ENCODE measurements at places on chromosomes 4 and X.

DNA sequence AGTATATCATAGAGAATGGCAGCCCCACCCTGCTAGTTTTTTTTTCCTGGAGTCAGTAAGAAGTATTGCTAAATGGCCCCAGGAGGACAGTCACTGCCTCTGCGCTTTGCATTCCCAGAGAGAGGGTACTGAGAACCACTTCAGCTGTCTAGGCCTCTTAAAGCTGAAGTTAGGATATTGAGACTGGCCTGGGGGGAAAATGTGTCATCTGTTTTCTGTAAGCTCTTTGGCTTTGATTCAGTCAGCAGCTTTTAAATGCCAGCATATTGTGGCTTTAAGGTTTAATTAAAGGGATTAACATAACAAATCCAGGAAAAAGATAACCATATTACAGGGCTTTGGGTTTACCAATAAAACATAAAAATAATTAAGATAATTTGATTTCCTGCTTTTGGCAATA lies 852.0 kb downstream of the PCDH18 start:
- no peak for DNase-seq

DNA sequence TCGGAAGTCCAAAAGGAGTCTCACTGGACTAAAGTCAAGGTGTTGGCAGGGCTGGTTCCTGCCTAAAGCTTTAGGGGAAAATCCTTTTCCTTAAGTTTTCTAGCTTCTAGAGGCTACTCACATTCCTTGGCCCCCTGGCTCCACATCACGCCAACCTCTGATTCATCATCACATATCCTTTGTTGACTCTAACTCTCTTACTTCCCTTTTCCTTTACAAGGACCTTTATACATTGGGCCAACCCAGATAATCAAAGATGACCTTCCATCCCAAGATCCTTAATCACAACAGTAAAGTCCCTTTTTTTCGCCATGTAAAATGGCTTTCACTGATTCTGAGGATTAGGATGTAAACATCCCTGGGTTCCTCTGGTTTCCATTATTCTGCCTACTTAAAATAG lies 146.4 kb upstream of the DCAF8L1 start:
- no peak for DNase-seq

DNA sequence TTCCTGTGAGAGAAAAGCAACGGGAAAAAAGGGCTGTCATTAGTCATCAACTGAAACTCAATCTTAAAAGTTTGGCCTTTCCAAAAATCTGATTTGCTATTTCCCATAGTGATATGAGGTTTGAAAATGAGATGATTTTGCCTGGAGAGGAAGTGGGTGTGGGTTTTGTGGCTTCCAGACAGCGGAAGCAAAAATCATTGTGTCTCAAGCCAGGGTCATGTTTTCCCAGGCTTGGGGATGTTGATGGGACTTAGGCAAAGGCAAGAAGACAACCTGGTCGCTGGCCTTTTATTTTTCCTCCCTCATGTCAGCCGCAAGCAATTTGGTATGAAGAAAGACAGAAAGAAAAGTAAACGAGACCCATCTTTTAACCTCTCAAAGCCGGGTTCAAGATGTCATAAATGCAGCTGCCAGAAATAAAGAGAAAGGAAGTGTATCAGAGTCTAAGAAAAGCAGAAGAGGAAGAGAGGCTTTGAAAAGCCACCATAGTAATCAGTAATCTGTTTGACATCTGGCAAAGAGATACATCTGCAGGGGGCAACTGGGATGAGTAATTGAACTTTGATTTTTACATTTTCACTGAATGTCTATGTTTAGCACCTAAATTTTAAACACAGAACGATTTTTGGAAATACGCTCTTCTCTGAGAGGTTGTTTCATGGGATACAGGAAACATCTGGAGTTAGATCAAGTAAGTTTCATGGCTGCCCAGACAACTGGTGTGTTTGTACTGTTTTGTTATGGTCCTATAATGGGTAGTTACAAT lies 521.6 kb upstream of the SLIT2 start:
- DNase-seq = no peak

GRCh38 chrX:134144231-134144630 lies 92.8 kb upstream of the CCDC160 start:
- DNase-seq = no peak

DNA sequence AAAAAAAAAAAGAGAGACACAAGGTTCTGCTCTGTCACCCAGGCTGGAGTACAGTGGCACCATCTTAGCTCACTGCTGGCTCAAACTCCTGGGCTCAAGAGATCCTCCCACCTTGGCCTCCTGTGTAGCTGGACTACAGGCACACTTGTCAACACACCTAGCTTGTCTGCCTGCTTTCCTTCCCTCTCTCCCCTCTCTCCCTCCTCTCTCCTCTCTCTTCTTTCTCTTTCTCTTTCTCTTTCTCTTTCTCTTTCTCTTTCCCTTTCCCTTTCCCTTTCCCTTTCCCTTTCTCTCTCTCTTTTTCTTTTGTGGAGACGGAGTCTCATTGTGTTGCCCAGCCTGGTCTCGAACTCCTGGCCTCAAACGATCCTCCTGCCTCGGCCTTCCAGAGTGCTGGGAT lies 132.1 kb downstream of the DIPK2B start:
- no peak for DNase-seq

GRCh38 chr4:78561677-78562076 lies 10.1 kb downstream of the ANXA3 start:
- no peak for DNase-seq

GRCh38 chr4:128337863-128338262 lies 50.2 kb upstream of the PGRMC2 start:
- no peak for DNase-seq

DNA sequence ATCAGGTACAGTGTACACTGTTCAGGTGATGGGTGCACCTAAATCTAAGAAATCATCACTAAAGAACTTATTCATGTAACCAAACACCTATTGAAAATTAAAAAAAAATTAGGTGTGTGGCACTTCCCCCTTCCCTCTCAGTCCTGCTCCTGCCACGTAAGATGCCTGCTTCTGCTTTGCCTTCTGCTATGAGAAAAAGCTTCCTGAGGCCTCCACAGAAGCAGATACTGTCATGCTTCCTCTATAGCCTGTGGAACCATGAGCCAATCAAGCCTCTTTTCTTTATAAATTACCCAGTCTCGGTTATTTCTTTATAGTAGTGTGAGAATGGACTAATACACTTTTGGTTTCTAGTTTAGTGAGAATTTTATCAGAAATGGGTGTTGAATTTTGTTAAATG lies 459.8 kb upstream of the DIPK2B start:
- no peak for DNase-seq

DNA sequence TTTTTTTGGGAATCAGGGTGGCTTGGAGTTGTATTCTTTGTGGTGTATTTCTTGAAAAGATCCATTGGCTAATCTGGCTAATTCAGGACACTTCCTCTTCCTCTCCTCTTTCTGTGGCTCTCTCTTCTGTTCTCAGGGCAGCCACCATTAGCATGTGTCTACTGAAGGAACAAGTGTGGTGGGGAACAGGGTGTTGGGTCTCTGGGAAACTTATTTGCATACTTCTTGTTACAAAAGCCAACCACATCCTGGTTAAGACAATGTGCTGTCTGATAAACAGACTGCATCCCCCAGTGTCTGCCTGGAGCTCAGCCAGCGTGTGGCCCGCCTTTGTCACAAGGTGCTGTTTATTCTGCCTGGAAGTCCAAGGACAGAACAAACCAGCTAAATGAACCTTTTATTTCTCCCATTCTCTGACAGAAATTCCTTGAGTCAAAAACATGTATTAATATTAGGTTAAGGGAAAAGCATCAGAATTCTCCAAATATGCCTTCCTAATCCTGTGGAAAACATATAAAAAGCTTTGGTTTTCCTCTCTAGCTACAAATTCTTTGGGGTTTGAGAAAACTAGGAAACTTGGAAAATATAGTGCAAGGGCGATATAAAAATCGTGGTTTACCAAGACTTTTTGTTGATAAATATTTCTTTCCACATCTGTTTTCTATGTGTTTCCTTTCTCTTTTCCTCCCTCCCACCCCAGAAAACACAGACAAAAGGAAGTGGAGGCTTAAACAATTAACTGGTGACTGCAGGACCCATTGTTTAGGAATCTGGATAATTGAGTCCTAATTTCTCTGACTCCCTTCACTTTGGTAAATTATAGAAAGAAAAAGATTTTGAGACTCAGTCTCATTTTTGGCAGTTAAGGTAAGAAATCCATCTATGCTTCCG lies 203.6 kb downstream of the SPRY1 start:
- DNase-seq = peak; percentile 59

DNA sequence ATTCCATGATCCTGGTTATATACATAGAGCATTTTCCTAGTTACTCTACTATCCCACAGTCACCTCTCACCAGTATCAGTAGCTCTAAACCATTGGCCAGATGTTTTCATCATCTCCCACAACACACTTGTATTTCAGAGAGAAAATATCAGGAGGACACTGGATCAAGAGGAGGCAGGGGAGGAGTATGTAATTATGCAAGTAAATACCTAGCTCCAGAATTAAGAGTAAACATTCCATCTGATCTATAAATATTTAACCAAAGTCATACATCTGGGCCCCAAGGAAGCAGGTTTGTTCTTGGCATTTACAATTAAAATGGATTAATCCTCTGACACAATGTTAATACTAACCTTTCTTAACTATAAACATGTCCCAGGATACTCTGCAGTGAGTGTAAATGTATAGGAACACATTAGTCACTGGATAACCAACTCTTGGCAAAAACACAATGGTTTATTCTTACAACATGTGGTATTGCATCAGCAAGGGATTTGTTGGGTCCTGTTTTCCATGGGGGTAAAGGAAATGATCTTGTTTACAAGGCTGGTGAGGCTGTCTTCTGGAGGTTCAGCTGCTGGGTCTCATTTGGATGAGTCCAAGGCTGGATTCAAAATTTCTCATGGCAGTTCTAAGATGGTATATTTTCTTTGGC lies 170.1 kb downstream of the ATG4A start:
- DNase-seq = no peak

DNA sequence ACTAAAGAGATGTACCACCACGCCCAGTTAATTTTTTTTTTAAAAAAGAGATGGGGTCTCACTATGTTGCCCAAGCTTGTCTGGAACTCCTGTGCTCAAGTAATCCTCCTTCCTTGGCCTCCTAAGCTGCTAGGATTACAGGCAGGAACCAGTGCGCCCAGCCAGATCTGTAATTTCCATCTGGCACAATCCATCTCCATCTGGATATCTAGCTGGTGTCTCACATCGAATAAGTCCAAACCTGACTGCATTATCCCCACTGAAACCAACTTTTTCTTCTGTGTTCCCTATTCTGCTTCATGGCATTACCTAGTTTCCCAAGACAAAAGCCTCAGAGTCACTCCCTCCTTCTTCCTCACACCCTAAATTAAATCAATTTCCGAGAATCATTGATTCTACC lies 125.8 kb upstream of the TEX13C start:
- DNase-seq = no peak

- no peak for DNase-seq
Observed at GRCh38 chr4:136893573-136893972, 638.7 kb downstream of the PCDH18 start.

DNA sequence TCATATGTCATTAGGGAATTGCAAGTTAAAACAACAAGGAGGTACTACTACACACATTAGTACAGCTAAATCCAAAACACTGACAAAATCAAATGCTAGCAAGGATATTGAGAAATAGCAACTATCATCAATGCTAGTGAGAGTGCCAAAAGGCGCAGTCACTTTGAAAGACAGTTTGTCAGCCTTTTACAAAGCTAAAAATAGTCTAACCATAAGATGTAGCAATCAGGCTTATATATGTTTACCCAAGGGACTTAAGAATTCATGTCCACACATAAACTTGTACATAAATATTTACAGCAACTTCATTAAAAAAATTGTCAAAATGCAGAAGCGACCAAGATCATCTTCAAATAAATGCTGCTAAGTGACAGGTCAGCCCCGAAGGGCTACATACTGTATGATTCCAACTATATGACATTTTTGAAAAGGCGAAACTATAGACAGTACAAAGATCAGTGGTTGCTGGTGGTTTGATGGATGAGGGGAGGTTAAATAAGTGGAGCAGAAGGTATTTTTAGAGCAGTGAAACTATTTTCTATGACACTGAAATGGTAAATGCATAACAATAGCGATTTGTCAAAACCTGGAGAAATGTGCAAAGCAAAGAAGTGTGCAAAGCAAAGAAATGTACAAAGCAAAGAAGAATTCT lies 704.8 kb downstream of the ARAP2 start:
- no peak for DNase-seq

- peak; percentile 45 for DNase-seq
Observed at GRCh38 chrX:38220024-38220414, 652 bp downstream of the SRPX start.

DNA sequence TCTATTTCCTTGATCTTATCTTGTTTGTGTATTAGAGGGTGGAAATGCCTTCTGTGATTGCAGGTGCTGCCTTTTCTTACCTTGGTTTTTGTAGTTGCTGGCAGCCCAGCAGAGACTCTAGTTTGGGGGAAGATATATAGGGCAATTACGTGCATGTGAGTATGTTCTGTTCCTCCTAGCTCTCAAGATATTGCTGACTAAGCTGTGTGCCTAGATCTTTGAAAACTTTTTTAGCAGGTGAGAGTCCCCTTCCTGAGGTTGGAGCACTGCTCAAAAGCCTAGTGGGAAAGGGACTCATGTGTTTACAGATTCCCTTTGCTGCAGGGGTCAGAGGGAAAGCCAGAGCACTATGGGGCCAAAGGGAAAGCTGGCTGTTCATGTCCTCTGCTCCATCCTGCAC lies 136.1 kb downstream of the VSIG4 start:
- DNase-seq = no peak

- peak; percentile 55 for DNase-seq
Observed at GRCh38 chr4:184748251-184748652, 14.4 kb upstream of the CENPU start.

- no peak for DNase-seq
Observed at GRCh38 chr4:139603576-139604410, 47.8 kb upstream of the SETD7 start.

DNA sequence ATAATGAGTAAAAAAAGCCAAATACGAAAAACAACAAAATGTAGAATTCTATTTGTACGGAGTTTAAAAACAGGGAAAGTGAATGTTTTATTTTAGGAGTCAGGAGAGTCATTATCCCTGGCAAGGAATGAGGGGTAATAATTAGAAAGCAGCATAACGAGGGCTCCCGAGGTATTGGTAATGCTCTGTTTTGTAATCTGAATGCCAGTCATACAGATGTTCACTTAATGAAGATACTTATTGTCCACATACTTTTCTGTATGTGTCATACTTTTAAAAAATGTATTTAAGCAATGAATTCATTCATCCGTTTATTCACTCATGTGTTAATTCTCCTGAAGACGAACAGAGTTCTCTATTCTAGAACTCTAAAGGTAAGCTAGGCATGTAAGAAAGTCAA lies 87.8 kb upstream of the BMP2K start:
- DNase-seq = no peak

DNA sequence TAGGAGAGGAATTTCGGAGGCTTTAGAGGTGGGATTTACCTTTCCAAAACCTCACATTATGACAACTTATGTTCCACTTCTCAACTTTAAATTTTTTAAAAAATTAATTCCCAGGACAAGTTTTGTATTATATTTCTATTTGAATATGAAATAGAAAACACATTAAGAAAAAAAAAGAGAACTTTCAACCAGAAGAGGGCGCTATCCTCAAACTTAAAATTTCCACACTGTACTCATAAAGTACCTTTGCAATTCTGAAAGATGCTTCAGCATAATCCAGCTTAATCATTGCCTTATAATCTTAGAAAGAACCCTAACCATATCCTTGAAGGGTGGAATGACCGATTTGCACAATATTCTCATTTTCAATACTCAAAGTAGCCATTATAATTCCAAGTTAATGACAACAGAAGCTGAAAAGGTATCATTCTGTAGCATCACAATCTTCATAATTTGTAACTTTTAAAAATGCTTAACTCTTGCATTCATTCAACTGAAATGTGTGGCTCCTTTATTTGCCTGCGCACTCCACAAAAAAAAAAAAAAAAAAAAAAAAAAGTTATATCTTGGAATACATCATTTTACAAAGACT lies 158.0 kb downstream of the KCNIP4 start:
- no peak for DNase-seq

All from left cardiac atrium (tissue), 4 donors.